ENCODE measurements at places on chromosomes 3 and 15. TPM values are rescaled to one million over a fixed set of nuclear protein-coding genes. Genes with fewer than 3 reads are reported as not detected.
A peak's percentile ranks its signal among the peaks of the same experiment; 100 is the strongest.

DNA sequence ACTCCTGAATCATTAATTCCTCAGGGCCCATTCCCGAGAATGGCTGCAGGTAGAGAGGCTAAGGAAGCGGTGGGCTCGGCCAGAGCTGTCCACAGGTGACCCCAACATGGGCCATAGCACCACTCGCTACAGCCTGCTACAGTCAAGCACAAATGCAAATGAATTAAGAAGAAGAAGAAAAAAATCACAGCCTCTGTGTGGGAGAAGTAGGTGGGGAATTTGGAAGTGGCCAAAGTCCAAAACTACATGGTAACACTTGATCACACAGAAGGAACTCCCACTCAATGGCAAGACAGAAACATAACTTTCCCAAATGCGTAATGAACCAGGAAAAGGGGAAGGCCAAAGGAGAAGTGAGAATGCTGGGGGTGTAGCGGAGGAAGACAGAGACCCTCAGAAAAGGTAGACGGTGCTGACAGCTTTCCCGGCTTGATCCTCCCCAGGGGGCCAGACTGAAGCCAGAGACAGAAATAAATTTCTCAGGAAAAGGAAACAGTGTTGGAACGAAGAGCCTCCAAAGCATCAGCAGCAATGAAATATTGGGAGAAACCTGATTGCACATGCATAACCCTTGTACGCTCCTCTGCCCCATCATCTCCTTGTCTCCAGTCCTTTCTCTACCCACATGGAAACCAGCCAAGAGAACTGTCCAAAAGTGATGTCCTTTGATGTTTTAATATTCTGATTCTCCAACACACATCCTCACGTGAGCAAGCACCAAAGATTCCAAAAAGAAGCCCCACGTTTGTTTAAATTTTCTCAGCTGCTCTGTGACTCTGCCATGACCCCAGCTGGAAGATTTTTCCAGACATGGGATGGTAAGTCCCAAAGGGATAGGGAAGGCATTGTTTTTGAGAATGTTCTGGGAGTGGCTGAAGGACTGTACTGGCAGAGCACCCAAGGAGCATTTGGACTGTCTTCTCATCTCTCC is 107.6 kb downstream of the OXNAD1 start:
- no peak for DNase-seq

DNA sequence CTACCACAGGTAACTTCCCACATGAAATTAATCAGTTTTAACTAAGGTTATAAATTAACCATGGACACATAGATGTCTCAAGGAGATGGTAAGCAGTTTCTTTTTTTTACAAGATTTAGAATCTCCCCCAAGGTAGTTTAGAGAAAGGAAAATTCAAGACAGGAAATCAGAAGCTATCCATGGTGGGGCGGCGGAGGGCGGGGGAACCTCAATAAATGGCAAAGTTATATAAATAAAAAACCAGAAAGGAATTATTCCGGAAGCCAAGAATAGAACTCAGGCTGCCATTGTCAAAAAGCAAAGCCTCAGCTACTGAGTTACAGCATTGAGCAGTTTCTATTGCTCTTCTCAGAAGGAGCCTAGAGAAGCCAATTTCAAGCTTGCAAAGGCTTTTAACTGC is 172.1 kb upstream of the SMAD3 start:
- no peak for DNase-seq

- no peak for DNase-seq
These were observed 499.0 kb upstream of the ATP11B start for GRCh38 chr3:182294256-182294655.

DNA sequence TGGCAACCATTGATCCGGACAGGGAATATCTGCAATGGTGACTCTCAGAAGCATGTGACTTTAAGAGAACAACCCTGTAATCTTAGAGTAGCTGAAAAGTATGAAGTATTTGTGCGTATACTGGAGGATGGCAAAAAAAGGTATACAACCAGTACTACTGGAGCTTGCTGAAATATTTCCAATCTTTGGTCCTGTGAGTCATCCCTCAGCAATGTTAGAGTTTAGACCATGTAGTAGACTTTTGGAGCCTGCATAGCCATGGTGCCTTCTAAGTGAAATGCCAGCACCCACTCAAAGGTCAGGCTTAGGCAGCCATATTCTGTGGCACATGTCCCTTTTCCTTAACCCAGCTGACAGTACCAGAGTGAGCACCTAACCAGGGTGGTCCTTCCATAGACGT is 429.4 kb downstream of the NTRK3 start:
- no peak for DNase-seq

DNA sequence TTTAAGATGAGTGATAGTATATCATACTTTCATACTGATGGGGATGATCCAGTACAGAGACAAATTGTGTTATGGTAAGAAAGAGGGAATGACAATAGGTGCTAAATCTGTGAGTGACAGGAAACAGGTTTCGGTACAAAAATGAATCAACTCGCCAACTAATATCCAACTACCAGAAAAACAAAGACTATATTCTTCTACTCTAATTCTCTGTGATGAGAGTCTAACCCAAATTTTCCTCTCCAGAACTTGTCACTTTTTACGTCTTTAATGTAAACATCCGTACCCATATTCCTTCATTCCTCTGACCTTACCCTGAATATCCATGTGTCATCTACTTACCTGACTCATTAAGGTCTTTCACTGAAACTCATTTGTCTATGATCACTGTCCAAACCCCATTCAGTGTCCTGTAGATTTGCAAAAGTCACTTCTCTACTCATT is 39.6 kb downstream of the SCAPER start:
- no peak for DNase-seq

- DNase-seq = peak; percentile 69
These were observed 426 bp downstream of the CBLB start for GRCh38 chr3:105868431-105868741.

DNA sequence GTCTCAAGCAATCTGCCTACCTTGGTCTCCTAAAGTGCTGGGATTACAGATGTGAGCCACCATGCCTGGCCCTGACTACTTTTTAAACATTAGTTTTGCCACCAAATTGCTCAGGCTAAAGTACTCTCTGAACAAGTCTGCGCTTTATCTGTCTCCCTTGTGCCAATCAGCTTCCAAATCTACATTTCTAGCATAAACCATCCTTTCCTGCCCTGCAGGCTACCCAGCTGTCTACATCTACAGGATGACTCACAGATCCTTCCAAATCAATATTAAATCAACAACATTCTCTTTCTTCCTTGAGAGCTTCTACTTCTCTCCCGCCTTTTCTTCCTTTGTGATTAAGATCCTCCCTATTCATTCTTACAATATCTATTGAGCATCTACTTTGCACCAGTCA is 16.0 kb upstream of the ATOSA start:
- no peak for DNase-seq

DNA sequence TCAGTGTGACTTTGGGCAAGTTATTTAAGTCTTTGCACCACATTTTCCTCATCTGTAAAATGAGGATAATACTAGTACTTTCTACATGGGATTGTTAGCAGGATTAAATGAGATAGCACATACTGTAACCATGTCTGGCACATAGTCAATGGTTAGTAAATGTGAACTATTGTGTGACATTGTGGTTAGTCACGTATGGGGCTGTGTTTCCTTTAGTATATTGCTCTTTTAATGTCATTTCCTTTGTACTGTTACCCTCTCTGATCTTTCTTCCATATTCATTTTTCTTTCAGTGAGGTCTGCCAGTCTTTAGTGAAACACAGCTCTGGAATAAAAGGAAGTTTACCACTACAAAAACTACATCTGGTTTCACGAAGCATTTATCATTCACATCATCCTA is 21.4 kb downstream of the OPA1 start:
- no peak for DNase-seq

- no peak for DNase-seq
These were observed 300.3 kb downstream of the GABRG3 start for GRCh38 chr15:27271258-27271657.

DNA sequence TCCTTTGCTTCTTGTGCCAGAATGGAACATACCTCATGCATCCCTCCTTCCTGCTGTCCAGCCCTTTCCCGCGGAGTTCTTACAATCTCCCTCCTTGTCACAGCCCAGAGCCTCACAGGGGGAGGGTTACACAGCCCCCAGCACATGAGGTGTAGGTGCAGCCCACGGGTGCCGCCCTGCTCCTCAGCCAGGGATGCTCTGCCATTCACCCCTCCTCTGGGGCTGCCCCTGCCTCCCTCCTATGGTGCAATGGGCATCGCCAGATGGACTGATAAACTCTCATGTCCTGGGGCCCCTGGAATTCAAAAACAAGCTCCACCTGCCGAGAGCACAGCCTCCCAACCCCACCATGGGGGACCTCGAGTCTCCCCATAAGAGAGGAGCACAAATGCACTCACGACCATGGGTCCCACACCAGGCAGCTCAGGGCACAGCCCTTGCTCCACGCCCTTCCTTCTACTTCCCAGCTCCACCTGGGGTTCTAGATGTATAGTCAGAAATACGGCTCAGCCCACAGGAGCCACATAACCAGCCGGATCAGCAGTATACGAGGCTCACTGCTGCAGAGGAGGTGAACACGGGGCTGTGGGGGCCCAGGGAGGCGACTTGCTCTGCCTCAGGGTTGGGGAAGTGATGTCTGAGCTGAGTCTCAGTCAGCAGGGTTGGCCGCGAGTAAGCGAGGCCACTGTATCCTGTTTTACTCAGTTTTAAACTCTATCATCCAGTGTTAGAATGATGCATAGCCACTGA is 269.7 kb upstream of the LYSMD4 start:
- peak; percentile 38 for DNase-seq

- no peak for DNase-seq
These were observed 19.4 kb upstream of the SPTBN5 start for GRCh38 chr15:41913256-41913655.

DNA sequence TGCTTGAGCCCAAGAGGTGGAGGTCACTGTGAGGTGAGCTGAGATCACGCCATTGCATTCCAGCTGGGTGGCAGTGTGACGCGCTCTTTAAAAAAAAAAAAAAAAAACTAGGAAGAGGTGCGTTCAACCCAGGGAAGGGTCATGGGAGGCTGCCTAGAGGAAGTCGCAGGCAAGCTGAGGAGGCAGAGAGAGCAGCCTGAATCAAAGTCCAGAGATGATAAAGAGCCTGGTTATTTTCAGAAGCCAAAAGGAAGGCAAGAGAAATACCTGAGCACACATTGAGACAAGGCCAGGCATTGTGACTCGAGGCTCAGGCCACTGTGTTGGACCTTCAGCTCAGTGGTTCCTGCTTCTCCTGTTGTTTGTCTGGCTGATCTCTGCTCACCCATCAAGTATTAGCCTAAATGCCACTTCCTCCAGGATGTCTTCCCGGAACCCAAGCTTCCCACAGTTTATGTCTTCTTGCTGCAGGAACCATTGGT is 16.1 kb upstream of the GCNT3 start:
- no peak for DNase-seq

- DNase-seq = no peak
These were observed 33.2 kb downstream of the BMF start for GRCh38 chr15:40075298-40076044.

- DNase-seq = no peak
These were observed 118.3 kb downstream of the GAP43 start for GRCh38 chr3:115741650-115742049.

DNA sequence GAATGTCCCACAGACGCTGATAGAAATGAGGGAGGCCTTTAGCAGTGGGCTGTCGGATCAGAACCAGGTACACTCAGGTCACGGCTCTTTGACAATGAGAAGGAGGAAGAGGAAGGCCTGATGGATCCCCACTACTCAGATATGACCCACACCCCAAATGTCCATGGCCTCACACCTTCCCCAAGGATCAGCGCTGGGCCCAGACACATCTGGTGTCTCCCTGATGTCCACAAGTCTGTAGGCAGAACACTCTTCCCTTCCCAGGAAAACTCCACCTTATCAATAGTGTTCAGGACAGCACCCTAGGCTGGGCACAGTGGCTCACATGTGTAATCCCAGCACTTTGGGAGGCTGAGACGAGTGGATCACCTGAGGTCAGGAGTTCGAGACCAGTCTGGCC is 33.3 kb upstream of the SFMBT1 start:
- no peak for DNase-seq

DNA sequence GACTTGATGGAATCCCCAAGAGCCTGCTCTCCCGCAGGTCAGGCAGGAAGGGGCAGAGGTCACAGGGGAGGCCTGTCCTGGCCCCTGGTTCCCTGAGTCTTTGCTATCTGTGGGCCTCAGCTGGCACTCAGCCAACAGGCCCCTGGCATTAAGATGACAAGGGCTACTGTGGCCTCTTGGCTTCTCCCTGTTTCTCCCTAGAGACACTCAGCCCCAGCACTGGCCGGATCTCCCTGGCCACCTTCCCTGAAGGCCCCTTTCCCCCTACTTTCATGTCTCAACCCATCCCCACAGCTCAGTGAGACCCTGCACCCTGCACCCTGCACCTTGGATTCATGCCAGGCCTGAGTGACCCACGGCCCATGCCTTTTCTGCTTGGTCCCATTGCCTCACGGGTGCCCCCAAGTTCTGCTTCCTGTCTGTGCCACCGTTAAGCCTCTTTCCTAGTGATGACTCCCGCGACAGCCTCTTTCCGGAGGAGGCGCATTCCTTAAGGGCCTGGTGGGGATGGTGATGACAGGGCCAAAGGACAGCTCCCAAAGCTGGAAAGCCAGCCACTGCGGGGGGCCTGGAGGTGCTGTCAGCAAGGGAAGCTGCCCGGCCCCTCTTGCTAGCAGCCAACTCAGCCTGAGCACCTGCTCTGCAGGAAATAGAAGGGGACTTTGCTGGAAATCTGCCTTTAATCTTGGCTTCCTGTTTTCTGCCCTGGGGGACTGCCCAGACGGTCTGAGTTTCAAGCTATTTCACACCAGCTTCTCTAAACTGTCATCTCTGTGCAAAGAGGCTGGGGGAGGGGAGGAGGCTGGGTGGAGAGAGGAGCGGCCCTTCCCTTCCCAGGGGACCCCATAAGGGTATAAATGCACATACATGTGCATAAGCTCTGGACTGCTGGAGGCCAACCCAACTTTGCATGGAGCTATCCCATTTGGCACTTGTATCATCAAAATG is 4.8 kb upstream of the CSK start:
- DNase-seq = peak; percentile 71

GRCh38 chr15:28219116-28219515 is 102.9 kb downstream of the HERC2 start:
- peak; percentile 18 for DNase-seq

DNA sequence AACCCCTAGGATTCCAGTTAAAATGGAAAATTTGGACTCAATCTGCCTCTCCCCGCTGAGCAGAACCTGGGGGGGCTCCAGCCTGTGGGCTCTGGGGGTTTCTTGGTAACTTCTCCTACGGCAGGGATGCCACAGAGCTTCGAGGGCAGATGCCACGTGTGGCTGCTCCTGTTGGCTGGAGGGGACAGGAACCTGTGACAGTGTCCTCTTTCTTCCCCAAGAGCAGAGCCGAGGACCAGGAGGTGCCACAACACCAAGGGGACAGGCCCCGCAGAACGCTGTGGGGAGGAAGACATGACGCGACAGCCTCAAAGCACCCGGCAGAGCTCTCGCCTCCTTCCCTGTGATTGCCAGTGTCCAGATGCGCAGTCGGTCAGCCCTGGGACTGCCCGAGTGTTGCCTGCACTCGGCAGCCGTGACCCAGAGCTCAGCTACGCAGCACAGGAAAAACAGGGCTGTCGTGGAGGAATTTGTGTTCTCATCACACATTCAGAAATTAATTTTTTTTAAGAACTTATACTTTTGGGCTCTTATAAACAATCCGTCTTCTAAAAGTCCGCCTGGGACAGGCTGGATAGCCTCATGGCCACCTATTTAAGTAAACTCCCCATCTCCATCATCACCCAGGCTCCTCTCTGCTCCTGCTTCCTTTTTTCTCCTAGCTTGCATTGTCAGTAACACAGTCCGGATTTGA is 131.9 kb upstream of the MEF2A start:
- DNase-seq = no peak

GRCh38 chr3:87298111-87298718 is 21.8 kb upstream of the POU1F1 start:
- peak; percentile 19 for DNase-seq

Gene ADGRG7
- not detected for total RNA-seq

Gene U2SURP
- 139 TPM for total RNA-seq

Gene CCR1
- not detected for total RNA-seq

Gene CPNE4
- total RNA-seq = 0.55 TPM

Gene DUOXA2
- not detected for total RNA-seq

Gene MINAR1
- total RNA-seq = 1.0 TPM

Gene NUTM1
- 0.26 TPM for total RNA-seq
